NCI-H774 (cell line): ENCODE measurements at places on chromosomes 2 and 18.

DNA sequence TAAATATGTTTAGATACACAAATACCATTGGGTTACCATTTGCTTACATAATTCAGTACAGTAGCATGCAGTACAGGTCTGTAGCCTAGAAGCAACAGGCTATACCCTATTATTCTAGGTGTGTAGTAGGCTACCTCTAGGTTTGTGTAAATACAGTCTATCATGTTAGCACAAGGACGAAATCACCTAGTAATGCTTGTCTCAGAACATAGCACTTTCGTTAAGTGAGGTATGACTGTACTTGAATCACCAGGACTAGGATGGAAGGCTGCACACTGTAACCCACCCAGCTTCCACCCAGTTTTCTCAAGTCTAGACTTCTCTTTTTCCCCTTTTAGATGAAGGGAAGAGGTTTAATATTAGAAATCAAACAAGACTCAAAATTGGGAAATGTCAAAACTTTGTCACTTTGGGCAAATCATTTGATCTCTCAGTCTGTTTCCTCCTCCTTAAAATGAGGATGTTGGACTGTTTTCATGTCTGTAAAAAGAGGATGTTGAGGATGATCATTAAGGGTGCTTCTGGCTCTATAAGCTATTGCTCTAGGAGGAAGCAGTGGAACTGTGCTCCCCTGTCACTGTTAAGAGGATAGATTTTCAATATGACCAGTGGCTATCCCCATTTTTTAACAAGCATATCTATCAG is 3.7 kb upstream of the SOCS6 start:
- DNase-seq, result no peak

- DNase-seq, result no peak
Measured at GRCh38 chr18:74198453-74198852, 50.1 kb downstream of the TIMM21 start.

DNA sequence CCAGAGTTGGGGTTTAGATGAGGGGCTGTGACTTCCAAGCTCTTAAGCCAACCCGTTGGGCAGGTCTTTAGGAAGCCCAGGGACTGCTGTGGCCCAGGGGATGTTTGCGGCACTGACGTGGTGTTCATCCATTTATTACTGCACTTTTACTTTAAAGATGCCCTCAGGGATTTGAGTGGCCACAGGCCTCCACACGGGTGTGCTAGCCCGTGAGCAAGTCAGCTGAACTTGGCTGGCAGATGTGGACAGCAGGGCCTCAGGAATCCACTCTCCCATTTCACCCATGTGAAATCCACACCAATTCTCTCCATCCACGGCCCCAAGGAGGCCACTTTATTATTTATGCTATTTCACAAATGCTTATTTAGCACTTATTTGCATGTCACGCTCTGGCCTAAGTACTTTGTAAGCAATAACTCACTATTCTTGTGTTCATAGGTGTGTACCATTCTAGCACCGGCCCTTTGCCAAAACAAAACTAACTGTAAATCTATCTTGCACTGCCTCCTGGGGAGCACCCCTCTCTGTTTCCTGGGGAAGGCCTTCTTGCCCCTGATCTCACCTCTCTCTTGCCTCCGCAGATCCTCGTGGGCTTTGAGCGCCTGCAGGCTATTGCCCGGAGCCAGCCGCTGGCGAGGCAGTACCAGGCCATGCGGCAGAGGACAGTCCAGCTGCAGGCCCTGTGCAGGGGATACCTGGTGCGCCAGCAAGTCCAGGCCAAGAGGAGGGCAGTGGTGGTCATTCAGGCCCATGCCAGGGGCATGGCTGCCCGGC is 39.1 kb upstream of the GPR17 start:
- DNase-seq, result no peak

DNA sequence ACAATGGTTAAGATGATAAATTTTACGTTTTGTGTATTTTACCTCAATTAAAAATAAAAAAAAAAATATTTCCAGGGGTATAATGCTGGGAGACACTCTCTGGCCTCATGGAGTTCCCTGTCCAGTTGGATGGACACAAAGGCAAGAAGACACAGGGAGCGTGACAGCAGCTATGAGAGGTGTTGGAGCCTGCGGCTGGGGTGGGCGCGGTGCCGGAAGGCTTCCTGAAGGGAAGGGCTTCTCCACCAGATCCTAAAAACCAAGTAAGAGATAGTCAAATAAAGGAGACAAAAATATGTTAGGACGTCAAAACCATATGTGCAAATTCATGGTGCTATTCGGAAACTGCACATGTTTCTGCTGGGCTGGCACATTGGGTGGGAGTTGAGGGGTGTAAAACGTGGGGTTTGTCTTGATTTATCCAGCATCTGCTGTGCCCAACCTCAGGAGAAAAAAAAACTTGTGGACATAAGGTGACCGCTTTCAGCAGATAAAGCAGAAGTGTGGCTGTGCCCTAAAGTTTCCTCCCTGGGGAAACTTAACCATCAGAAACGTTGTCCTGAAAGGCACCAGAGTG is 467.6 kb downstream of the RNF144A start:
- DNase-seq, result no peak

GRCh38 chr2:11072550-11072949 is 82.7 kb upstream of the SLC66A3 start:
- DNase-seq, result no peak
